Stimulated activated CD4-positive, alpha-beta T cell treated with anti-CD3 and anti-CD28 coated beads, Interleukin-12 subunit alpha, Interleukin-12 subunit beta, amount 100 ng/mL, for 48 hours (primary cell): ENCODE measurements at places on chromosomes 16 and 17.

- no peak for DNase-seq
Measured at GRCh38 chr17:48498164-48498850, 32.5 kb downstream of the HOXB1 start.

GRCh38 chr16:23342083-23342640 is 40.1 kb downstream of the SCNN1B start:
- no peak for DNase-seq

- no peak for DNase-seq
Measured at GRCh38 chr17:40720899-40721298, 17.3 kb upstream of the KRT24 start.

DNA sequence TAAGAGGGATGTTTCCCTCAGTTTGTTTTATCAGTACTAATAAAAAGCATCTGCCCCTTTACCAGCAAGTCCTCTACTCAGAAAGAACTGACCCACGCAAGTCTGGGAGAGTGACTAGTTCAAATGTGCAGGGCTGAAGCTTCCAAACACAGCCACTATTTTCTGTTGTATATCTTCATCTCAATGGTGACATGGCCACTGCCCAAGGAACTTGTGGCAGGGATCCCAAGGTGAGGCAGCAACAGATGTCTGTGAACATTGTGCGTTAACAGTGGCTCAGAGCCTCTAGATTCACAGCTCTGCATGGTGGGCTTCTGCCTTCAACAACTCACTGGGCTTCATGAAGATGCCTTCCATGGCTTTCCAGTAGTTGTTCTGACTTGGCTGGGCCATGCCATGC is 3.7 kb upstream of the BLTP2 start:
- DNase-seq = no peak

DNA sequence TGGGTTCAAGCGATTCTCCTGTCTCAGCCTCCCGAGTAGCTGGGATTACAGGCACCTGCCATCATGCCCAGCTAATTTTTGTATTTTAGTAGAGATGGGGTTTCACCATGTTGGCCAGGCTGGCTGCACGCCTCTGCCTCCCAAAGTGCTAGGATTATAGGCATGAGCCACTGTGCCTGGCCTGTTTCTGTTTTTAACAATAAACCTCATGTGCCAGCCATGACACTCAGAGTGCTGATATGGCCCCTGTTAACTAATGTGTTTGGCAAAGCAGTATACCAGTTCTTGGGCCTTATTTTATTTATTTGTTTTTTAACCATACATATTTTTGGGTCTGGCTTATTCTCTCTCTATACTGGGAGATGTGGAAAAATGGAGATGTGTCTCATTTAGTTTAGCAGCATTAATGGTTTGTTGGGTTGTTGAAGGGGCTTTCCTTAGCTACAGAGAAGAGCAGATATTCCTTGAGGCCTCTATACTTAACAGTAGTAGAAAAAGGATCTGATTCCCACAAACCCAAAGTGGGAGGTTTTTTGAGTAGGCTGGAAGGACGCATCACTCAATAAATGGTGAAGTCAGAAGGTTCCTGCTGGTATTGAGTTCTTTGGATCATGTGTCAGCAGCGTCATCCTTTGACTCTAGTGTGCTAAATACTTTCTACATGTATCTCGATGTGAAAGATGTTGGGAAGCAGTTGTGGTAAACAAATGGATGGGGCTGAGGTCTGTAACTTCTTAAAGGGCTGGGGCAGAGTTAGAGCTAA is 16.2 kb upstream of the CDK5R1 start:
- no peak for DNase-seq

GRCh38 chr17:73538445-73538844 is 105.8 kb downstream of the SDK2 start:
- no peak for DNase-seq

DNA sequence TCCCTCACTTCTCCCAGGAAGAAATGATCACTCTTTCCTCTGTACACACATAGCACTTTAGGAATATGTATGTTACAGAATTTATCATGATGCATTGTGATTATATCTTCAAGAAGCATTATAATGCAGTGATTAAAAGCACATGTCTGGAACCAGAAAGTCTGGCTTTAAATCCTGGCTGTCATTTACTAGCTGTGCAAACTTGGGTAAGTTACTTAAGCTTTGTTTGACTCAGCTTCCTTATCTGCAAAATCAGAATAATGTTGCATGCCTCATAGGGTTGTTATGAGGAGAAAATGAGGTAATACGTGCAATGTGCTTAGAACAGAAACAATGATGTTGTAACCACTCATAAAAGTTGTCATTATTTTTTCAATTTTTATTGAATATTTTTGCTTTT is 156.3 kb upstream of the ZKSCAN2 start:
- no peak for DNase-seq

GRCh38 chr17:44593156-44593555 is 35.9 kb downstream of the FZD2 start:
- DNase-seq = no peak

DNA sequence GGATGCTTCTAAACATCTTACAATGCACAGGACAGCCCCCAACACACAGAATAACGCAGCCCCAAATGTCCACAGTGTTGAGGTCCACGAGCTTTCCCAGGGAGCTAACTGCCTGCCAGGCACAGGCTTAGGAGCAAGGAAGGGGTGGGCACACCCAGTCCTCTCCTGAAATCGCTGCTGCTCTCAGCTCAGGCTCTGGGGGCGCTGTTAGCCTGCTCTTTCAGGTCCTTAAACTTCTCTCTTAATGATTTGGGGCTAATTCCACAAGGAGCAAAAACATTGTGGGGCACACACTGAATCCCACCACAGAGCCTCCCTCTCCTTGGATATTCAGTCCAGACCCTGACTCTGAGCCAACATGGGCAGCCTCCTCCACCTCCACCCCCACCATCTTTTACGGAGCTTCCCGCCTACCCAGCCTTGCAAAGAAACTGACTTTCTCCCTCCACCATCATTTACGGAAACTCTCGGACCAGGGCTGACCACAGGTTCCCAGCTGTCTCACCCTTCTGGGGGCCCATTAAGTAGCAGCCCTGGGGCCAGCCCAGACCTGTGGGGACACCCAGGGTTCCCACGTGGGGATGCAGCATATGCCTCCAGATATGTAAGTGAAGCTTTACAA is 1.1 kb downstream of the CD300H start:
- peak; percentile 27 for DNase-seq

- no peak for DNase-seq
Measured at GRCh38 chr16:31273676-31274075, 13.9 kb downstream of the ITGAM start.
